ENCODE measurements at places on chromosomes 2 and 18. TPM values are rescaled to one million over a fixed set of nuclear protein-coding genes. Genes with fewer than 3 reads are reported as not detected.
A peak's percentile ranks its signal among the peaks of the same experiment; 100 is the strongest.

DNA sequence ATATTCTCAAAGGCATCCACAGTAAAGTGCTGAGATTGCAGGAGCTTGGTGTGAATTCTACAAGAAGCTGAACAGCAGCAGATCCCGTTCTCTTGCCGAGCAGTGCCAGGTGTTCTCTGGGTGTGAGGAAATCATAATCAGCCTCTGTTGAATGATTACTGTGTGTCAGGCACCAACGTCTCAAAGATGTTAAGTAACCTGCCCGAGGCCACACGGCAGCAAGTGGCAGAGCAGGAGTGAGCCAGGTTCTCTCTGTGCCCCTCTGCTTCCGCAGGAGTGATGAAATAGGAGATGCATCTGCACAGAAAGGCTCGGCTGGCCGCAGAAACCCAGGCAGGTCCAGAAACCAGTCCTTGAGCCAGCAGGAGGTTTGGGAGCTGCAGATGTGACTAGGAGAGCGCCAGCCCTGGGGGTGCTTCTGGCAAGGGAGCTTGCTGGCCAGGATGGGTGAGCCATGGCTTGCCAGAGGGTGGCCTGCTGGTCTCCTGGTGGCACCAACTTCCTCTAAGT, 68.4 kb downstream of the COPS7B start:
- DNase-seq, result no peak

DNA sequence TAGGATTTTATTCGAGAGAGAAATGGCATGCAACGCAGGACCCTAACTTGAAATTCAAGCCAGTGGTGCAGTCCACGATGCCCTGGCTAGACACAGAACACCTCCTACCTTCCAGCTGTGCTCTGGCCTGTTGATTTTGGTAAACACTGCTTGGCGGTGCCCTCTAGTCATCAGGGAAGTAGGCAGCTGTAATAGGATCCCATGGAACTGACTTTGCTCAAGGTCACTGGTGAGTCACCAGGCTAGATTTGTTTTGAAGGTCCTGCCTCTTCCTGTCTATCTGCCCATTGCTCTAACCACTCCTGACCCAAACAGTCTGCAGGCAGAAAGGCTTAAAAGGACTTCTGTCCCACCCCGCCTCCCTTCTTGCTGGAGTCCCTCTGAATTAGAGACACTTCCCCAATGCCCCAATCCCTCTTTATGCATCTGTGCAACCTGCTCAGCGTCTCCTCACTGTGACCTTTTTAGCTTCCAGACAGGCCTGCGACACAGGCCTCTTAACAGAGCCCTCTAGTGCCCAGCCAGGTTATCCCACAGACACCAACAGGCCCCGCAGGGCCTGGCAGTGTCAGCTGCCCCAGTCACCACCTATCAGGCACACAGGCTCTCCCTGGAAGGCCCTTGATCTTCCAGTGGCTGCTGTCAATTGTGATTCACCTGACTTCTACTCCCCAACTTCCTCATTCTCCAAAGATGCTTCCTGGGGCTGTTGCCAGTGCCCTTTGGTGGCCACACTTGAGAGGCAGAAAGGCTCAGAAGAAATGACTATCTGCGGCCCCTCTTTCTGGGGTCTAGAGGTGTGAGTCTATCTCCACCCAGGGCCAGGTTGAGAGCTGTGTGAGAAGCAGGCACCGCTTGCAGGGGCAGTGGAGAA, 5.2 kb downstream of the TMEM127 start:
- peak; percentile 81 for DNase-seq

DNA sequence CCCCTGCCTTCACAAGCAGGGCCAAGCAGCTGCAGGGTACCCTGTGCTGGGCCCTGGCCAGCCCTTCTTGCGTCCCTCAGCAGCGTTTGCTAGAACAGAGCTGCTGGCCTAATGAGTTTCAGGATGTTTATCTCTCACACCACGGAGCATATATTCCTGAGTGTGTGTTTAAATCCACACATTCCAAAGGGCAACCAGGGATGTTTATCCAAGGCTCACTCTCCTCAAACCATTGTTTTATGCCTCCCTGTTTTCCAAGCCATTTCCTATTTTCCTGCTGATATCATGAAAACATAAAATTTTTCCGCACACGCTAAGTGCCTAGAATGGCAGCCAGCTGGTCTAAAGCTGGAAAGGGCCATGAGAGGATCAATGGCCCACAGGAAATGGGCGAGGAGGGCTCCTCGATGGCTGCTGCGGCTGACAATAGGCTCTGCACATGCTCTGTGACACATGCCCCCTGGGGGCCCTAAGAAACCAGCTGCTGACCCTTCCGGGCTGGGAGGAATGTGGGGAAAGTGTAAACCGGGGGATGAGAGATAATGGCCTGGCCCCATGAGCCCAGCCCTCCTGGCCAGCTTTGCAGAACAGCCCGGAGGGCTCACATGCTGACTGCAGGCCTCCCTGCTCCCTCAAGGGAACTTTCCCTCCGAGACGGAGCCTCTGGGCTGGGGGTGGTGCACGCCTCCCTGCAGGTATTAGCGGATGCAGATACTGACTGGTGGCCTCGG, 194.0 kb downstream of the NDUFA10 start:
- no peak for DNase-seq

- DNase-seq, result no peak
Measured at GRCh38 chr2:171244466-171244969, 83.8 kb upstream of the TLK1 start.

LRP2 gene
- not detected for total RNA-seq

POTEI gene
- not detected for total RNA-seq

NGEF gene
- not detected for total RNA-seq

All from Right ventricle myocardium superior (tissue), 1 donor.